Stimulated activated CD4-positive, alpha-beta T cell treated with anti-CD3 and anti-CD28 coated beads, Interleukin-4, amount 100 ng/mL, for 24 hours (primary cell): ENCODE measurements at places on chromosomes 6 and 20.

- DNase-seq: no peak
Observed at GRCh38 chr6:70041411-70041810, 175.1 kb downstream of the COL19A1 start.

DNA sequence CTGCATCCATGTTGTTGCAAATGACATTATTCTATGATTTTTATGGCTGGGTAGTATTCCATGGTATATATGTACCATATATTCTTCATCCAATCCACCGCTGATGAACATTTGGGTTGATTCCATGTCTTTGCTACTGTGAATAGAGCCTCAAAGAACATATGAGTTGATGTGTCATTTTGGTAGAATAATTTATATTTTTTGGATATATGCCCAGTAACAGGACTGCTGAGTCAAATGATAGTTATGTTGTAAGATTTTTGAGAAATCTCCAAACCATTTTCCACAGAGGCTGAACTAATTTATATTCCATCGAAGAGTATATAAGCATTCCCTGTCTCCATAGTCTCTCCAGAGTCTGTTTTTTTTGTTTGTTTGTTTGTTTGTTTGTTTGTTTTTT is 1373.5 kb downstream of the GRIK2 start:
- DNase-seq: no peak

DNA sequence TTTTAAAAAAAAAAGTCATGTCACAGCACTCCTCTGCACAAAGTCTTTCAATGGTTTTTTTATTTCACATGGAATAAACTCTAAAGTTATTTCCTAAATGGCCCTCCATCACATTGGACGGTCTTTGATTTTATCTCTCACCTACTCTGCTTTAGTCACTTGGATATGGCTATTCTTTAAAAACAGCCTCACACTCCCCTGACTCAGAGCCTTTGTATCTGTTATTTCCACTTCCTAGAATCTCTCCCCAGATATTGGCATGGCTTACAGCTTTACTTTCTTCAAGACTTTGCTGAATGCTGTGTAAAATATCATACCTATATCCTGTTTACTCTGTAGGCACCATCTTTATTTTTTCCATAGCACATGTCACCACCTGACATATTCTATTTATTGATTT is 194.7 kb upstream of the MCHR2 start:
- no peak for DNase-seq

- peak; percentile 22 for DNase-seq
Observed at GRCh38 chr6:30985490-30985889, 2.0 kb downstream of the MUC21 start.

DNA sequence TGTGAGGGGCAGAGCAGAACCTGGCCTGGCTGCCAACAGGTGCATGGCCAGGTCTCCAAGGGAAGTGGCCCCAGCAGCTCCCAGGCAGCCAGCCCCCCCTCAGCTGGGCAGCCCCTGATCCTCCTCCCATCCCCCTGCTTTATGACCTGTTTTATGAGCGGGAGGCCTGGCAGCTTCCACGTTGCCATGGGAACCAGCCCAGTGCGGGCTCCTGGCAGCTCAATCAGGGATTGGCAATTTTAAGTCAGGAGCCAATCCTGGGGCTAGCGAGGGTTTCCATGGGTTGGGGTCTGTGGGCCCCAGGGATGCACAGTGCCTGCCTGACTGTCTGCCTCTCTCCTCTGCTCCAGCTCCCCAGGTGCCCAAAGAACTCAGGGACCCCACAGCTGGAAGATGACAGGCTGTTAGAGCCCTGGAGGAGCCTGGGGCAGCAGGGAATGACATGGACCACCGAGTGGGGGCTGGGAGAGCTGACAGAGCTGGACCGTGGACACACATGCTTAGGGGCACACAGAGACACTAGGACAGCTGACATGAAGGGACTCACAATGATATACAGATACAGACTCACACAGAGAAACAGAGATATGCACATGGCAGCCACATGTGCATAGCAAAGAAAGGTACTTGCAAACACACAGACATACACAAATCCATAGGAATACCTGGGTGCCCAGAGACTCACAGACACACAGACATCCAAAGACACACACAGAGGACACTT is 56.5 kb upstream of the SIRPA start:
- DNase-seq: no peak
